Activated T-helper 1 cell treated with anti-CD3 and anti-CD28 coated beads, Interleukin-12 subunit alpha, Interleukin-12 subunit beta, Interleukin-2, Interleukin-4 antibody, amounts not matched to agents 30 ng/mL and 10 ng/mL and 1 ng/mL, durations not matched to agents 14 hours and 24 hours and 36 hours (primary cell): ENCODE measurements at places on chromosomes 7 and 10. TPM values are rescaled to one million over a fixed set of nuclear protein-coding genes. Genes with fewer than 3 reads are reported as not detected.

DNA sequence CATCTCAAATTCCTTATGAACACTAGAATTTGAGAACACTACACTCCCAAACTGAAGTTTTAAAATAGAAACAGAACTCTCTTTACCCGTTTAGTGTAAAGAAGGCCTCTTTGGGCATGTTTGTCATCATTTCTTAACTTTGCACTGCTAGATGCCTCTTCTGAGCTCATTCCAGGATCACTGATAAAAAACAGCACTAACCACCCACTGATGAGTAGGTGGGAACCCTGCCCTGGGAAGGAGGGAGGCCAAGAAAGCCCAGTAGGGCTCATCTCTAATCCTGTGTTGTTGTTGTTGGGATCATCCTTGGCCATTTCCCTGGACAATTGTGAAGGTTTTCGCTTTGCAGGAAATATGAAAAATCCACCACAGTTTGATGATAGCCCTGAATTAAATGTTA is 68.2 kb downstream of the CUBN start:
- DNase-seq: no peak

DNA sequence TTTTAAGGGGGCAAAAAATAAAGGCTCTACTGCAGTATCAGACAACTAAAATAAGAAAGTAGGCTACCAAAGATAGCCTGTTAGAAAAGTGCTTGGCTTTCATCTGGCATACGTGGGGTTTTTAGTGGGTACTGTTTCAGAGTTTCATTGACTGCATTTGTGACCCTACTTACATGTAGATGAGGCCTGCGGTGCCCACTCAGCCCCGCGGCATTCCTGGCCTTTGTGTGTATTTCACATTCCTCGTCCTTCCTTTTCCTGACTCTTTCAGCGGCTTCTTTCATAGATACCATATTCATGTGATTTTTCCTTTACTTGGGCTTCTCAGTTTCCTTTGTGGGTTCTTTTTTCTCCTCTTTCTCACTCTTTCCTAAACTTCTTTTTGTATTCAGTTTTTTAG is 50.7 kb downstream of the UBE3C start:
- DNase-seq: no peak

DNA sequence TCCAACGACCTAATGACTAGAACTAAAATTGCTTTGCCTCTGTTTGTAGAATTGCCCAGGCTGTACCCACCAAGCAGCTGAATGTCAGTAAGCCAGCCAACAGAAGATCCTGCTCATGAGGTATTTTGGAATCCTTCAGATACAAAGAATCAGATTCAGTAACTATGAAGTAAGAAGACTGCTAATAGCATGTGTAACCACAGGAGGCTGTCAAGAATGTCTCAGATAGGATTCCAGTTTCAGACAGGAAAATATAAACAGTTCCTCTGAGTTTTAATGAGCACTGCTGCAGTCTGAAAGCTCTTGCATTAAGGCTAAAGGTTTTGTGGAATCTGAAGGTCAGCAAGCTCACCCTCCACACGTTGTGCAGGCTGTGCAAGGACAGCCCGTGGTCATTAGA is 112.6 kb upstream of the ADAM12 start:
- DNase-seq: no peak

DNA sequence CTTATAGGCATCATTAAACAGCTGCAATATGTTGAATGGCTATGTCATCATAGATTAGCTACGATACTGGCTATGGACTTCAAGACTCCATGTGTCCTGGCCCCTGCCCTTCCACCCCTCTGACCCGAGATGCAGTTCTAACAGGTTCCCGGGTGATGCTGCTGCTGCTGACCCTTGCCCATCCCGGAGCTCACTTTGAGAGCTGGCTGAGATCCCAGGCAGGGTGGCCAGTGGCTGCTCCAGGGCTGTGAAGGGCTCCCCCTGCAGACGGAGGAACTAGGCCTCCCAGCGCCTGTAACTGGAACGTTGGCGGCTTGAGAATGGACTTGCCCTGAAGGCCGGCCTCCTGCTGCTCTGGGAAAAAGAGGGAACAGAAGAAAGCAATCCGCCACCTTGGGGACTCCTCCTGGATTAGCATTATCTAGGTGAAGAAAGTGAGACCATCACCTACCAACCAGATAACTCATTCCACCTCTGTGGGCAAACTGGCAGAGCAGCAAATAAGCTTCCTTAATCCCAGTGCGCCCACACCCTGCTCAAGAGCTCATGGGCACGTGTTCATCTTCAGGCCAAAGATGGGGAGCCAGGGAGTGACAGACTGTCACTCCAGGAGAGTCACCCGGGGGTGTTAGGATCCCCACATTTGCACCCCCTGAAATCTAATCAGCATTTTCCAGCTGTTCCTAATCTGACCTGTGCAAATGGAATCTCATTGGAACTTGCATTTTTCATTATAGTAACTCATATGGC is 56.8 kb downstream of the PARP12 start:
- no peak for DNase-seq

DNA sequence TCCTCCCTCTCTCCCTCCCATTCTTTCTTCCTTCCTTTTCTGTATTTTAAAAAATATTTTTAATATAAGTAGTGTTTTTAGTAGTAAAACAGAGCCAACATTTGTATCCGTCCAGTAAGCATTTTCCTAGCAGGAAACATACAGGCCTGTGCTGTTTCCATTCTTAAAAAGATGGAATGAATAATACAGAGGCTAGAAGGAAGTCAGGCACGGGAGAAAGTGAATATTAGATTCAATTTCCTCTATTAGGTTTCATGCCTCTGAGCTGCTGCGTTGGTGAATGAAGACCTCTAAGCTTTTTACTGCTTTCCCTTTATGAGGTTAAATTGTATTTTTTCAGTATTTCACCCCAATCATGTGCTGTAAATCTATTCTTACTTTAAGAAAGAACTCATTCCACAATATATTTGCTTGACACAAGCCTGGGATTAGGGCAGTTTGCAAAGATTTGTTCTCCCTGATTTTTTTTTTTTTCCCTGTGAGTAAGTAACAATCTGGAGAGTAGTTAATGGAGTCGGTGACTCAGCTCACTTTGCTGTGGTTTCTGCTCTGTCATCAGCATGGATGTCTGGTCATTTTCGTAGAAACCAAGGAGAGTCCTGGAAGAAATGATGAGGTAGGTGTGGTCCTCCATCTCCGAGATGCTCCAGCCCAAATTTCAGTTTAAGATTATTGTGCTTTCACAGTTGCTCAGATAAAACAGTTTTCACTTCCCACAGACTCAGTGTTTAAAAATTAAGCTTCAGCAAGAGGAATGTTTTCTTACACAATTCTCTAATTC is 76.1 kb upstream of the PITRM1 start:
- no peak for DNase-seq

DNA sequence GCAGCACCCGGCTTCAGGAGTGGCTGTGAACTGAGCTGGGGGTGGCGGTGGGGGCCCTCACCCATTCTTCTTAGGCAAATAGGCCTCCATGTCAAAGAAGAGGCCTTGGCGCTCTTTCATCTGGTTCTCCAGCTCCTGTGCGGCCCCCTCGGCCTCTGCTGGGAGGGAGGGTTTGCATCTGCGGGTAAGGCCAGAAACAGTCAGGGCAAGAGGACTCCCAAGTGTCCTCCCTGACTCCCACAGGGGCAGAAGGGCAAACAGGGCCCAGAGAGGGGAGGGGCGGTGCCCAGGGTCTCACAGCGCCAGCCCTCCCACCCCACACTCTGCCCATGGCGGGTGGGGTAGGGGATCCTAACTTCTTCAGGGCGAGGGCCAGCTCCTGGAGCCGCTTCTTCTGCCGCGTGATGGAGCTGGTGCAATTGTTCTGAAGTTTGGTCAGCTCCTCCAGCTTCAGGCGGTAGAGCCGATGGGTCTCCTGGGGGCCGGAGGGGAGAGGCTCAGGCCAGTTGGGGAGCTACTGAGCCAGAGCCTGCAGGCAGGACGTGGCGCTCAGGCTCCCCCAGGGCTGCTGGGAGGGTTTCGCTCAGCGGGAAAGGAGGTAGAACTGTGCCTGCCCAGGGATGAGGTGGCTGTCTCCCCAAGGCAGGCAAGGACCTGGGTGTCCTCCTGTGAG is 2.2 kb downstream of the TMEM120A start:
- no peak for DNase-seq

DNA sequence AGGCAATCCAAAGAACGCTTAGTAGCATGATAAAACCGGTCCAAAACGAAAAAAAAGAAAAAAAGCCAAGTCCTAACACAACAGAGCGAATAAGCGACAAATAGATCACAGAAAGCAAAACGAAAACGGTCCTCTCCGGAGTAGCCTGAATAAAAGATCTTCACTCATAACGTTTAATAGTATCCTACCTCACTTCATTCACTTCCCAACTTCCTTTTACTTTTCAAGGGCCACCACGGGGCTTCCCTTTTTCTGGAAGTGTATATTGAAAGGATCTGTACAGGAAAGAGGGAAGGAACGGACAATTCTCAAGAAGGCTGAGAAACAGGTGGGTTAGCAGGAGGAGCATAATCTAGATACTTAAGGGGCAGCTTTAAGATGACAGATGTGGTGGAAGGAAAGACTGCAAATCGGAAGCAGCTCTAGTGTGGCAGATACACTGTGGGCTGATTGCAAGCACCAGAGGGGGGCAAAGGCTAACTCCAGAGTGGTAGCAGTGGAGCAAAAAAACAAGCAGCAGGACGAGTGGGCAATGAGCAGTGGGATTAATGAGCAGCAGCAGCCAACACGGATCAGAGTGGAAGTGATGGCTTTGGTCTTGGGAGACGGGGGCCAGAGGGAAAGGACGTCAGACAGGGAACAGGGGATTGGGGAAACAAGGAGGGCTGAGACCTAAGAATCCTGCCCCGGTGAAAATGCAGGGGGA is 866 bp downstream of the CNOT4 start:
- peak; percentile 10 for DNase-seq

- no peak for DNase-seq
These were observed 7.4 kb downstream of the CREB5 start for GRCh38 chr7:28419716-28420115.

DNA sequence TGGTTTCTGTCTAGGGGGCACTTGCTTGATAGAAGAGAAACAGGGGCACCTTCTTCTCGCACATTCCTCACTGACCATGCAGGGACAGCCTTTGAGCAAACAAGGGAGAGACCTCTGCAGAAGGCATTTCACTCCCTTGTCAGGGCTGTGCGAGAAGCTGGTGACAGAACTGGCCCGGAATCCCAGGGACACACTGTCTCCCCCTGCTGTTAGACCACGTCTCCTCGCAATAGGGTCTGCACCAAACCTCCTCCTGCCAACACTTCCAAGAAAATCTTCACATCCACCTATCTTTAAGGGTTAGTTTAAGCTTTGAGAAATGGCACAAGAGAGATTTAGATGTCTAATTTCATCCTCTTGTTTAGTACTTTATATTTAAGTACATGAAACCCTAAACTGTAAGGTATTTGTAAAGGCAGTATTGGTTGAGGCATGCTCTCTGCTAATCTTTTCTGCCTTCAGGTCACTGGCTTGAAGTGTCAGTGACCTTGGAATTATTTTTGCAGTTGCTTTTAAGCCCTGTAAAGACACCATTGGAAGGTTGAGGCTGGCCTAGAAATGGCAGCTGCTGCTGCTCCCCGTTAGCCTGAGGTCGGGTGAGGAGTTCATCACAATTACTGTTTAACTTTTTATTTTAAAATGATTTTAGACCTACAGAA is 37.0 kb downstream of the RBM20 start:
- no peak for DNase-seq

DNA sequence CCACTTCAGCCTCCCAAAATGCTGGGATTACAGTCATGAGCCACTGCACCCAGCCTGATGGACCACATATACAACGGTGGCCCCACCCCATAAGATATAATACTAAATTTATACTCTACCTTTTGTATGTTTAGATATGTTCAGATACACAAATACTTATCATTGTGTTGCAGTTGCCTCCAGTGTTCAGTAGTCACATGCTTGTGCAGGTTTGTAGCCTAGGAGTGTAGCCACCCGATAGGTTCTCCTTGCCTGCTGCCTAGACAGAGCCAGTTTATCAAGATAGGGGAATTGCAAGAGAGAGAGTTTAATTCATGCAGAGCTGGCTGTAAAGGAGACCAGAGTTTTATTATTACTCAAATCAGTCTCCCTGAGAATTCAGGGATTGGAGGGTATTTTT is 9.6 kb downstream of the CCL24 start:
- no peak for DNase-seq

GRCh38 chr10:52019077-52019555 is 295.0 kb upstream of the DKK1 start:
- DNase-seq: no peak

GRCh38 chr7:101816595-101817470 is 593 bp upstream of the CUX1 start:
- DNase-seq: no peak

- no peak for DNase-seq
These were observed 13.7 kb downstream of the SCART1 start for GRCh38 chr10:133467286-133467911.

GRCh38 chr7:155208681-155209477 is 88.8 kb upstream of the INSIG1 start:
- no peak for DNase-seq

DNA sequence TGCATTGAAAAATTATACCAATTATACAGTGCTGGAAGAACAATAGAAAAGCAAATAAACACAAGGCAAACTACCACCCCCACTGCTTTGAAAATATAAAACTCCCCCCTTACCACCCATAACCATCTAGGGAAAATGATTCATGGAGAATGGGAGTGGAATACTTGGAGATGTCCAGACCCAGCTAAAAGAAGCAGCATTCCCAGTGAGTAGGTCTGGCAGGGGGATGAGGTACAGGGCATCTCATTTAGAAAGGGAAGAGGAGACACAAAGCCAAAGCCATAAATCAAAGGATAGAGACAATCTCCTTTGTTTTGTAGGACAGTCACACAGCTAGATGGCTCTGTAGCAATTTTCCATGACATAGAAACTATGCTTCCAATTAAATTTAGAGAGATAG is 36.0 kb upstream of the DGKI start:
- DNase-seq: no peak

DNA sequence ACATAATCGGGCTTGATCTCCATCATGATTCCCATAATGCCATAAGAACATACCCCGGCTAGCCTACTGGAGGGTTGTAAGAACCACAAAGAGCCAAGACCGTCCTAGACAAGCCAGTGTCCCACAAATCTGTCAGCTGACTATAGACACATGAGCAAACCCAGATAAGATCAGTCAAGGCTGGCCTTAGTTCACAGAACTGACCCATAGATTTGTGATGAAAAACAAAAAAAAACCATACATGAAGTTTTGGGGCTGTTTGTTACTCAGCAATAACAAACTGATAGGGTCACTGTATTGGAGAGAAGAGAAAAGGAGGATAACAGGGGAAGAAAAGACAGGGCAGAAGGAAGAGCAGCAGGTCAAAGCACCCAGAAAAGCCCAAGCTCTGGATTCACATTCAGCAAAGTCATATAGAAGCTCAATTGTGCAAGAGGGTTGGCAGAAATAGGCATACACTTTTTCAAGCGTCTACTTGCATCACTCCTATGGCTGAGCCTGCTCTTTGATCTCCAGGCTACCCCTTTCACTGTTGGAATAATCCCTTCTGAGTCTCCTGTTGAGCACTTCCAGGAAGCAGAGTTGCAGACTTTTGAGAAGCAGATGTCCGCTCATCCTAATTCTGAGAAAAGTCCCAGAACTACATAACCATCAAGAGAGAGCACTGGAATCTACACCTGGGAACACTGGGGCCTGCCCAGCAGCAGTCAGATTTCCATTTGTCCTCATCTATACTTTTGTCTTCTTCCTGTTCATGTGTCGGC is 122.0 kb upstream of the HABP2 start:
- no peak for DNase-seq

GRCh38 chr7:138974675-138975292 is 6.4 kb downstream of the KIAA1549 start:
- no peak for DNase-seq

Gene ZDHHC4
- 21.0 and 24.6 TPM in 2 replicates for total RNA-seq

Gene LBX1
- total RNA-seq: not detected in 2 replicates

Gene RET
- 0.27 and 0.31 TPM in 2 replicates for total RNA-seq

Gene PHKG1
- total RNA-seq: 3.4 and 4.3 TPM in 2 replicates

Gene HKDC1
- 0.05 and 0.12 TPM in 2 replicates for total RNA-seq

Gene OR2A42
- total RNA-seq: not detected in 2 replicates

Gene NUTM2E
- 0.29 TPM in 1 of 2 replicates, not detected in the other for total RNA-seq

Gene CYP2C19
- not detected in 2 replicates for total RNA-seq

Gene LRRC17
- total RNA-seq: 0.17 TPM in 1 of 2 replicates, not detected in the other
